Cardiac septum (tissue), 1 donor: ENCODE measurements at places on chromosomes 6 and 20. TPM values are rescaled to one million over a fixed set of nuclear protein-coding genes. Genes with fewer than 3 reads are reported as not detected.

DNA sequence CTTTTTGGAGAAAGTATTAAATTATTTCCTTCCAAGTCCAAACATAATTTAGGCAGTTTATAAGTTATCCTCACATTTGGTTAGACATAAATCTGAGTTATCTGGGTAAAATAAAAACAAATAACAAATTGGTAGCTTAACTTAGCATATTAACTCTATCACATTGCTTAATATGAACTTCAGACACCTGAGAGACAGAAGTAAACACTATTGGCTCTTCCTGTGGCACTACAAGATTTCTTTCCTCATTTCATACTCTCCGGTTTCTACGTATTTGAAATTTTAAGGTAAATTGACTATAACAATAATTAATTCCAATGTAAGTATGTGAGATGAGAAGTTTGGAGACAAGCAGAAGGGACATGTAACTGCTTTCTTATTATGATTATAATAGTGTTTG, 106.8 kb downstream of the TRMT11 start:
- no peak for DNase-seq

DNA sequence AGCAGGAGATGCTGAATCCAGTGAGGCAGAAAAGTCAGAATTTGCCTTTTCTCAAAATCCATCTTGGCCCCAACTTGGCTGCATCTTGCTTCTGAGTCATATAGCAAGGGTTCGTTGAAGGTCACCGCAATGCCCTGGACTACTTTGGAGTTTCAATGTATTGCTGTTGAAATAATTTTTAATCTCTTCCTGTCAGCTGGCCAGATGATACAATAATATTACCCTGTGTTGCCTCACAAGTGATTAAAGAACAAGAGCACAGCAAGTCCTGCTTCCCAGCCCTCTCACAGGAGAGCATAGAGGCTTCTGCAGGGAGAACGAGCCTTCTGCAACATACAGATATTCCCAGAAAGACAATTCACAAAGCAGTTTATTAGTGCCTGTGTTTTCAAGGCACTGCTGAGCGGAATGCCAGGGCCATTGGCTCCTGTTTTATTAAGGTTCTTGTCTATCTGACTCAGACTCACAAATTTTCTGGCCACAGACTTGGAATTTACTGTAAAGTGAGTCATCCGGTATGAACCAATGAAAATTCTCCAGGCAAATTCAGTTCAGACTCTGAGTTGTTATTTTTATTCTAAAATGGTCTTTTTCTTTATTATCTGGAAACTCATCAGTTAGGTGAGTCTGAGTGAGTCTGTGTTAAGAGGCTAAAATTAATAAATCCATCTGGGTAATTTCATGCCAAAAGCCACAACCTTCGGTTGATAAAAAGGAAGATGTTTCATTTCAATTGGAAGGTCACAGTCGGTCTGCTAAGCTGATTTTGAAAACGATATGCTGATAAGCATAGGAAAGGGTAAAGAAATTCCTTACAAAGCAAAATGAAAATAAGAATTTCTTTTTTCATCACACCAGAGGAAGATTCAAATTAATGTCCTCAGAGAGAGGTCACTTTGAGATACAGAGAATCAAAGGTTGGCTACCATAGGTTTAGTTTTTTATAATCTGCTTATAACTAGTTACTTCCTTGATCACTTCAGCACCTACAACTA, 289.4 kb upstream of the STXBP5 start:
- DNase-seq: no peak

GRCh38 chr20:24149881-24150307, 161.3 kb upstream of the GGTLC1 start:
- DNase-seq: no peak

Gene ECT2L
- 10.5 TPM for total RNA-seq

Gene RAB44
- 0.11 TPM for total RNA-seq

DNA sequence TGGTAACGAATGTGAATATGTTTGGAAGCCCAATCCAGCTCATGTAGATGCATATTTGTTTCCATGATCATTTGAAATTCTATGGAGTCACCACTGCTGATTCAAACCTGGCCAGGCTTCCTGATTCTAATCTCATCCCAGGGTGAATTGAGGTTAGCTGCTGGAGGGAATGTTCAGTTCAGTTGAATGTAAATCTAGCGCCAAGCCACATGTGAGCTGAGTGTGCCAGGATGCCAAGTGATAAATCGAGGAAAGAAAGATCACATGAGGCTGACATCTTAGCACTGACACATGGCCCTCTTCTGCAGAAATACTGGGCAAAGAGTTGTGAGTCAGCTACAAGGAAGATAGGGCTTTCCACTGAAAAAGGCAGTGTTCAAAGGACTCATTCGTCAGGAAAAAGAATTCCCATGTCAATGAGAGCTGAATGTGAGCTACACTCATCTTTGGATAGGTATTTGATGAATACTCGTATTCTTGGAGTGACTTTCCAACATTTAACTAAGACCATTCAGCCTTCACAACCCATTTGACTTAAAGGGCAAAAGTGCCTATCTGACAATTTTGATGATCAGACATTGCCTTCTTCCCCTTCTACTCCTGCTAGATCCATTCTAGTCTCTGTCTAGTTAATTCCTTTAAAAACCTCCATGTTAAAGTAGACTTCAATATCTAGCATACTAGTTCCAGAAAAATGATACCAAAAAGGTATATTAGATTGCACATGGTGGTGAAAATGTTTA, 172.1 kb downstream of the MTFR2 start:
- no peak for DNase-seq

DNA sequence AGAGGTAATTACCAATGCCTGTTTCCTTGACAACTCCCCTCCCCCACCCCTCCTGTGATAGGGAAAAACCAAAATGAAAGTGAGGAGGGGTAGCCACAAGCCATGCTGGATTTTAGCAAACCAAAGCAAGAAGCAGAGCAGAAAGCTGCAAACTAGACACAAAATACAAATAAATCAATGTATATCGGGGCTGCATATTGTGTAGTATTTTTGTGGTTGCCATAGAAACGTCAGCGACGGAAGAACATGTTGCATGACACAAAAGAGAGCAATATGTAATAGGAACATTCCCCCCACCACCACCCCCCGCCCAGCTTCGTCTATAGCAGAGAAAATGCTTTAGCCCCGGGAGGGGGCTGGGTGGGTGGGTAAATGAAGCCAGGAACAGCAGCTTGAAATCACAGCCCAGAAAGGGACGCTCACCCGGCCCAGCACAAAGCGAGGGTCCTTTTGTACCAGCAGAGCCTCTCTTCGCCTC, 548 bp downstream of the AGPAT4 start:
- no peak for DNase-seq

- no peak for DNase-seq
Observed at GRCh38 chr6:50979171-50979525, 160.5 kb downstream of the TFAP2B start.

GRCh38 chr20:19207541-19207940, 4.9 kb upstream of the SLC24A3 start:
- no peak for DNase-seq

GRCh38 chr6:137341681-137342195, 122.6 kb upstream of the IFNGR1 start:
- no peak for DNase-seq

Gene ZC2HC1B
- total RNA-seq: not detected

Gene TRIM40
- total RNA-seq: not detected

- DNase-seq: no peak
Observed at GRCh38 chr6:33636655-33637054, 15.5 kb downstream of the ITPR3 start.

- DNase-seq: no peak
Observed at GRCh38 chr6:107730683-107731314, 93.3 kb downstream of the SCML4 start.

DNA sequence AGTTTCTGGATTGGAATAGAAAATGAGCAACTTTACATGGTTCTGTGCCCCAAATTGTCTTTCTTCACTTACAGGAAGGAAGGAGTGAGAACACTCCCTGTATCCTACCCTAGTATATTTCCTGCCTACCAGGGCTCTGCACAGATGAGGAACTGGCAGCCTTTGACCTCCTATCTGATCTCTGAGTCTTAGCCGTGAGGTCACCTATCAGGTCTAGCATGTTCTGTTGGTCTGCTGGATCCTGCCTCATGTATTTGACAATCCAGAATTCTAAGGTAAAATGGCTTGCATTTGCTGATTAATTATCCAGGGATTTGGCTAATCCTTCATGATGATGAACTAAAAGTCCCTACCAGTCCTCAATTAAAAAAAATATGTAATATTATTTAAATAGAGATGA, 35.0 kb upstream of the TRAM2 start:
- DNase-seq: no peak

DNA sequence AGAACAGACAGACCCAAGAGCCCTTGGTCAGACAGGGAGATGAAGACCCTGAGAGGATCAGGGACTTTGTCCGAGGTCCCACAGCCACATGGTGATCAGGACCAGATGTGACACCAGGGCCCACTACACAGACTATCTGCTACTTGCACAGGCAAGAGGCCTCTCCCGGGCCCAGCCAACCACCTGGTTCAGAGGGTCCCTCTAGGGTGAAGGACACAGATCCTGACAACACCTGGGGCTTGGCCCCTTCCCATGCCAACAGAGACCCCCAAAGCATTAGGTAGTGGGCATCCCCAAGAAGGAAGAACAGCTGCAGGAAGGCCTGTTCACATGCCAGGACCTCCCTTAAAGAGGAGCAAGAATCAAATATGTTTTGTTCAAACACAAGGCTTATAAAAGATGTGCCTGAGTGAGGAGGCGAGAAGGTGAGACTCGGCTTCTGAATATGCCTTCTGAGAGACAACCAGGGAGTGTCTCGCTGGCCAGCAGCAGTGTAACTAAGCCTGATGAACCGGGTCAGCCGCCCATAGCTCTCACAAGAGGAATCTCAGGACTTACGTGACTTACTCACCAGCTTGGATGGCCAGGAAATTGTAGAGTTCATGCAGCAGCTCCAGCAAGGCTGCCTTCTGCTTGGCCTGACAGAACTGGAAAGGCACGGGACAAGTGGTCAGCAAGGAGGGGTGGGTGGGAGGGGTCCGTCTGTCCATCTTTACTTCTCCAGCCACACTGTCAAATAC, 5.0 kb downstream of the LEMD2 start:
- DNase-seq: no peak

Gene NKX2-2
- total RNA-seq: 0.11 TPM

Gene KLC4
- total RNA-seq: 31.1 TPM

- DNase-seq: no peak
Observed at GRCh38 chr6:87541744-87542143, 48.0 kb downstream of the RARS2 start.

Gene TULP1
- not detected for total RNA-seq

Gene PI16
- 11.9 TPM for total RNA-seq

- no peak for DNase-seq
Observed at GRCh38 chr6:144696610-144697368, 411.7 kb downstream of the UTRN start.
